ENCODE measurements at places on chromosomes 5 and 9.

GRCh38 chr9:131640438-131641137 lies 95.3 kb downstream of the PRRT1B start:
- no peak for DNase-seq

DNA sequence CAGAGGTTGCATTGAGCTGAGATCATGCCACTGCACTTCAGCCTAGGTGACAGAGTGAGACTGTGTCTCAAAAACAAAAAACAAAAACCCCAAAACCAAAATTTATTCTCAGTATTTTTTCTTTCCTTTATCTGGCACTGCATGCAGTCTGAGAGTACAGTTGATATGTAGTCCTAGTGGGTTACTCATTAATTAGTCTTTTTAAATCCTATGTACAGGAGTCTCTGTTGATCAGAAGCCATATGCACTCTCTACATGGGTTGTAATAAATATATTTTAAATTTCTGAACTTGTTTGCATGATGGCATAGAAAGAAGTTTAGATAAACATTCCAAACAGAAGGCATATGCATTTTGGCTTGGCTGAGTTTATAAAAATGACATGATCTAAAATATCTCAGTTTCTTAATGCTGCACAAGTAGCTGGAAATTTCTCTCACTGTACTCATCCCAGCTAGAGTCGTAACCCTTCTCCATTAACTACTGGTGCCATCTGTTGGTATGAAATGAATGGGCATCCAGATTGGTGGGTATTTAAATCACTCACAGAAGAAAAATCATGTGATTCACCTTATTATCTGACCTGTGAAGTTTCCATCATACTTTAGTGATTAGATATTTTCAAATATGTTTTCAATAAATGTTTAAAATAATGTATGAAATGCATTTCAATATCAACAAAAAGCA lies 284.8 kb downstream of the CTNND2 start:
- DNase-seq: peak; percentile 1

DNA sequence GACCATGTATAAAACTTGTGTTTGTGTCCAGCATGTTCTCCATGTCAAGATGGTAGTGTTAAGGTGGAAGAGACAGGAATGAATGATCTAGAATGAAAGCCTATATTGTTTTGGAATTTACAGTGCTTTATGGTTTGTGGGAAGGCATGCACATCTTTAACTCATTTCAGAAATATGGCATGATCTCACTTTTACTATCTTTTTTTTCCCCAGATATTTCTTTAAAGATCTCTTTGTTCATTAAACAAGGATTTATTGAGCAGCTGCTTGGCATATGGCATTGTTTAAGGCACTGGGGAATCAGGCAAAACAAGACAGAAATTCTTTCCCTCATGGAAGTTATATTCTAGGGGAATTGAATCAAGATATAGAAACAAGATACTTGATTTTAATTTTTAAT lies 51.7 kb downstream of the SLC12A2 start:
- peak; percentile 67 for DNase-seq

GRCh38 chr5:16626696-16627264 lies 10.0 kb upstream of the RETREG1 start:
- DNase-seq: no peak

Data from fibroblast of upper back skin (primary cell).